ENCODE measurements at places on chromosomes 1 and 21.
A peak's percentile ranks its signal among the peaks of the same experiment; 100 is the strongest.

GRCh38 chr1:77238462-77238861 lies 19.2 kb upstream of the PIGK start:
- no peak for DNase-seq

DNA sequence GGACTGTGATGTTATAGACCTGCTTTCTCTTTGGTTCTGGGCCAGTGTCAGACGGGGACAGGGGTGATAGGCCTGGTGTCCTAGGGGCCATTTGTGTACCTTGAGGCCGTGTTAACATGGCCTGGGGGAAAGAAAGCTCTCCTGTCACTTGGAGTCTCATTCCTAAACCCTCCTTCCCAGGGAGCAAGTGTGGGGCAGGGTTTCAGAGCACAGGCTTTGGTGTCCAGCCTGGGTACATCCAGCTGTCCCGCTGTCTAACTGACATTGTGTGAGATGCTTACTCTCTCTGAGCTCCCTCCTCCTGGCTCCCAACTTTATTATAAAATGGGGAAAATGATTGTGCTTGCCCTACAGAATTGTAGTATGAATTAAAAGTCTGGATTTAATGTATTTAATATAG lies 32.6 kb upstream of the EPHA8 start:
- no peak for DNase-seq

GRCh38 chr1:1013922-1014648 lies 788 bp downstream of the ISG15 start:
- no peak for DNase-seq

GRCh38 chr1:148315071-148315811 lies 163.2 kb upstream of the NBPF11 start:
- no peak for DNase-seq

GRCh38 chr1:150151291-150152181 lies 1.8 kb downstream of the PLEKHO1 start:
- DNase-seq: peak; percentile 51

DNA sequence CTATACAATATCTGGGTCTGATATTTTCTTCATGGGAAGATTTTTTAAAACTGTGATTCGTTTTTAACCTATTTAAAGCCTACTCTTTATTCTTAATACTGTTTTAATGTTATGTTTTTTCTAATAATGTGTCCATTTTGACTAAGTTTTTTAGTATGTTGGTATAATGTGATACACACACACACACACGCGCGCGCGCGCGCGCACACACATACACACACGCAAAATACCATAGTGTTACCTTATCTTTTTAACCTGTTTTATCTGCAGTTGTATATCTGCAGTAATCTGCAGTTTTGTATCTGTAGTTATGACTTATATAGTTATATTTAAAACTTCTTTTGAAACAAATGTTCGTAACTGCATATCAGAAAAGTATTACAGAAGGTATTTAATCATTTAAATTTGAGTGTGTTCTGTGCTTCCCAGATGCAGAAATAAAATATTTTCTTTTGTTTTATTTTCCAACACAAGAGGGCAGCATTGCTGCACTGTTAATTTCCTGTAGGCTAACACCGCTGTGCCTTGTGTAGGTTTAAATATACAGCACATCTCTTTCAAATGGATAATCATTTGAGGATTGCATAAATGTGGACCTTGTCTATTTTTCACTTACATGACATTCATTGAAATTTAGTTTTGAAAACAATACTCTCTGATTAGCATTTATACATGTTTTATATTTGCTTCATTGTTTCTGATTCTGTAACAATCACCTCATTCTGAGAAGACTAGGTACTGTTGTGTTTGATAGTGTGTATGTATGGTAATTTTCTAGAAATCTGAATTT lies 166.1 kb downstream of the PDE4B start:
- DNase-seq: no peak

DNA sequence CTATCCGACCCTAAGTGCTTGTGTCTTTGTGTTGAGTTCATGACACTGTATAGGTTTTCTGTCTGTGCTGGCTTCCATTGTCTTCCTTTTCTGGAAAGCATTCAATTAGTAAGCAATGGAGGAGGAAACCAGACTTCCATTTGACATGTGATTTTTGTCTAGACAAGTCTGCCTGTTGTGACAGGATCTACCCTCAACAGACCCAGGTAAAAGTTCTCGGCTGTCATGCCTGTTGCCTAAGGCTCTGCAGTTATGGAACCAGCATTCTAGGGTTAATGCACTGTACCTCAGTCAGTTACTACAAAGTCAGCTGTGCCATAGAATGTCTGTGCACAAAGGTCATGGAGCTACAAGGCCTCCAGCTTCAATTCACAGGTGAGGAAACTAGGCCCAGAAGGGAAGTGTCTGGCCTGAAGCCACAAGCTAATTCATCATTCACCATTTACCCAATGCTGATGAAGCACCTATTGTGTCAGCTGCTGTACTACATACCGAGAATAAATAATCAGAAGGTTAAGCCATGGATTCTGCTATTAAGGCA lies 72.3 kb downstream of the PLPP3 start:
- DNase-seq: no peak

GRCh38 chr1:110239441-110240430 lies 29.6 kb downstream of the KCNC4 start:
- DNase-seq: no peak

DNA sequence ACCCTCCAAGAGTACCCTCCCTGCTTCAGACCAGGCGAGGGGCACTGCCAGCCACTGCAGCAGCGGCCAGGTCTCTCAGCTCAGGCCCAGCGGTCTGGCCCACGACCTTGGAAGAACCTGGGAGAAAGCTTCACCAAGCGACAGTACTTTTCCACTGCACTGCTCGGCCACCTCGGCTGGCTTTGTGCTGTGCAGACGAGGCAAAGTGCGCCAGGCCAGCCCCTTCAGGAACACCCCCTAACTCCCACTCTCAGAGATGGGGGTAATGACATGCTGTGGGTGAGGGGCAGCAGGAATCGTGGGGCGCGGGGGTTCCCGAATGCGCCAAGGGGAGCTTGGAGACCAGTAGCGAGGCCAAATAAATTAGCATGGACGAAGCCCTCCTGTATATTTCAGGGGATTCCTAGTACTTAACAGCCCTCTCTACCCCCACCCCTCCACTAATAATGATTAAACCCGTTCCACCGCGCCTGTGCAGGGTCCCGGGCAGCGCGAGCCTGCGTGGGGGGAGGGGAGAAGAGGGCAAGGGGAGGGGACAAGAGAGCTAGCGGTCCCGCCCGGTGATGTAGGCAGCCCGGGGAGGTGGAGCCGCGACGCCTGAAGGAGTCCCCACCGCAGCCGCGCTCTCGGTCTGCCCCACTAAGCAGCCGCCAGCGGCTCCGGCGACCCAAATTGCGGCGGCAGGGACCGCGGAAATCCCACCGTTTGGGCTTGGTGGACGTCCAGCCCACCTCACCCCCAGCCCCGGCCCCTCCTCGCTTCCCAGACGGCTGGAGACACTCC lies at the start of gene FAM43B:
FAM43B (plus strand) TSS at position 629 of the 783 bp plus-strand sequence. CDS start 401 bp downstream, outside the sequence.
- peak; percentile 96 for DNase-seq
